ENCODE measurements at places on chromosomes 5 and 9.

DNA sequence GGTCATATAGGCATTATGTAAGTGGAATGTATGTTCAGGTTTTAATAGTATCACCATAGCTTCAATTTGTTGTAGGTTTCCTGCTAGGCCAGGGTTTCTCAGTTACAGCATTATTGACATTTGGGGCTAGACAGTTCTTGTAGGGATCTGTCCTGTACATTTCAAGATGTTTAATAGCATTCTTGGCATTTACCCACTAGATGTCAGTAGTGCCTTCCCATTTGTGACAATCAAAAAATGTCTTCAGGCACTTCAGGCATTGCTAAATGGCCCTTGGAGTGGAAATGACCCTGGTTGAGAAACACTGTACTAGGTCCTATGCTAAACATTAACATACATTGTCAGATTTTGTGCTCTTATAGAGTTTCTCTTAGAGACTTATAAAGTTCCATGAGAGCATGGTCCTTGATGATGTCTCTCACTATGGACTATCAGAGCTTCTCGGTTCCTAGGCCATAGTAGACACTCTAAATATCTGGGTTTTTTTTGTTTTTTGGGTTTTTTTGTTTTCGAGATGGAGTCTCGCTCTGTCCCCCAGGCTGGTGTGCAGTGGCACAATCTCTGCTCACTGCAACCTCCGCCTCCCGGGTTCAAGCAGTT lies 1.4 kb downstream of the KIF20A start:
- DNase-seq = no peak

- no peak for DNase-seq
These were observed 32.7 kb upstream of the ARAP3 start for GRCh38 chr5:141714542-141715310.

GRCh38 chr5:125150041-125150669 lies 403.7 kb upstream of the ZNF608 start:
- DNase-seq = no peak

DNA sequence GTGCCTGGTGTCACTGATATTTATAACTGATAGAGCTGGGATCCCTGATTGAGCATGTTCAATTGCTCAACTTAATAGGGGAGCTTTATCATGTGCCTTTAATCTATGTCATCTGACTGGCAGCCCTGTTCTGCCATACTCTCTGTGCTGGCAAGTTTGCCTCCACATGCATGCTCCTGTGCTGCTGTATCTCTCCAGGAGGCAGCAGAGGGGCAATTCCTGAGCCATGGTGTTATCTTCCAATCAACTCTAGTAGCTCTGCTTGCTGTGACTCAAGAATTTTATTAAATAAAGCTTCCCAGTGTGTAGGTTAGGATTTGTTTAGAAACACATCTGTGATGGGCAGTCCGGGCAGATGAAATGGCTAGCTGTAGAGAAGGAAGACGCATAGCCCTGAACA lies 642.0 kb downstream of the KIF4B start:
- DNase-seq = no peak

DNA sequence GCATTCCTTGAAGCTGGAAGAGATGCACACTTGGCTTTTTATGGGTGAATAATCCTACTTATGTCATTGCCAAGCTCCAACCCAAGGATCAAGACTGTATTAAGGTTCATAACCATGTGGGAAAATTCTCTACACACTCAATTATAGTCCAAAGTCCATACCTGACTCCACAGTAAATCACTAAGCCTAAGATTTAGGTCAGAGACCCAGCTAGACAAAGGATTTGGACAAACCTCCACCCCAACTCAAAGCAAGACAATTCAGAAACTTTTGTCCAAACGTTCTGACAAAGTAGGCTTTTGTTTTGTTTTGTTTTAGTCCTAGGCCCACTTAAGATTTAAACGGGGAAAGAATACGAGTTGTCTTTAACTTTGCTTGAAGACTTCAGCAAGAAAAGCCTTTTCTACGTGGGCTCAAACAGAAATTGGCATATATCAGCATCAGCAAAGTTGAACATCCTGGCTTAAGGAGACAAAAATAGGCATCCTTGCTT lies 1.7 kb downstream of the MEGF9 start:
- no peak for DNase-seq

- no peak for DNase-seq
These were observed 18.7 kb downstream of the IFT74 start for GRCh38 chr9:26974927-26975326.

Measured in posterior vena cava (tissue), 2 donors.